Stimulated activated CD4-positive, alpha-beta T cell treated with anti-CD3 and anti-CD28 coated beads, Interleukin-12 subunit alpha, Interleukin-12 subunit beta, amount 100 ng/mL, for 24 hours (primary cell): ENCODE measurements at places on chromosomes 5 and 9.

GRCh38 chr5:149156435-149157083, 15.3 kb downstream of the ABLIM3 start:
- no peak for DNase-seq

GRCh38 chr9:109253637-109254284, 67.1 kb downstream of the EPB41L4B start:
- DNase-seq, result no peak

DNA sequence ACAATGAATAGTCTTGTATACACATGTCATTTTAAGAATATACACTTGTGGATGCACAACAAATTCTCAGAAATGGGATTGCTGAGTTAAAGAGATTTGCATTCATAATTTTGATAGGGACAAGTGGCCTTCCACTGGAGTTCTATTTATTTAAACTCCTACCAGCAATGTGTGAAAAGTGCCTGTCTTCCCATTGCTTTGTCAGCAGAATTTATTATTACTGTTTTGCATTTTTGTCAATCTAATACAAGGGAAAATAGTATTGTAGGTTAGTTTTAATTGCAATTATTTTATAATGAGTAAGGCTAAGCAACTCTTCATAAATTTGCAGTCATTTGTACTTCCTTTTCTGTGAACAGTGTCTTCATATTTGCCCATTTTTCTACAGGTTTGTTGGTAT, 55.0 kb downstream of the C9orf57 start:
- DNase-seq, result no peak

- peak; percentile 96 for DNase-seq
These were observed at the start of gene DNAJC25 for GRCh38 chr9:111631214-111631971. TSS of gene DNAJC25 (plus strand) at chr9:111631334. CDS start at chr9:111631408, 74 bp downstream.

DNA sequence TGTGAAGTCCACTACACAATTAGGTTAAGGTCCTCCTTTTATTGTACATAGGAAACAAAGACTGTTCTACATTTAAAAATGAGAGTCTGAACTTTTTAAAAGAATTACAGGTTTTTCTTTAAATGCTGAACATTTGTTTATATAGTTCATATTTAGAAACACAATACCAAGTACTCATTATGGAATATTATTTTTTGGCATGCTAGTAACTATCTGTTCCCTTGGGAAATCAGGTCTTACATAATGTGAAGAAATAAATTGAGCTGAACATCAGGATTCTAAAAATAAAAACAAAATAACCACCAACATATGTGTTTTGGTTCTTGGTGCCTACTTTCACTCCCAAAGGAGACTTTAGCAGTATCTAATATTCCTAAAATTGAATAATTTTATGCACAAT, 230.5 kb upstream of the IZUMO3 start:
- no peak for DNase-seq

- no peak for DNase-seq
These were observed 51.2 kb upstream of the ROR2 start for GRCh38 chr9:92001244-92001643.

DNA sequence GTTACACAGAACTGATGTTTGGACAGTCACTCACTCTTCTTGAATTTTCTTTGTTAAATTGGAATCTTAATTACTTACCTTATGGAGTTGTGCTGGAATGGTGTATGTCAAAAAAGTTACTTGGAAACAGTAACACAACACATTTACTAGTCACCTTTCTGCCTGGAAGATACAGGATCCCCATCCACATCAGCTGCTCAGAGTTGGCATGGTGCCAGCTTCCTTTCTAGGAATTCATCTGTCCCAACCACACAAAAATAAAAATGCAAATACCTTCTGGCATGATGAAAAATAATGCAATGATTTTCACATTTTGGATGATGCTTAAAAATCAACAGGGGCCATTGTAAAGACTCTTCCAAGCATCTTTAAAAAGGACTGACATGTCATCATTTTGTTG, 341.5 kb downstream of the TMEM38B start:
- DNase-seq, result no peak

- DNase-seq, result no peak
These were observed 116.6 kb downstream of the AOPEP start for GRCh38 chr9:94843134-94843533.

GRCh38 chr9:123821619-123822018, 108.3 kb downstream of the DENND1A start:
- DNase-seq, result no peak

DNA sequence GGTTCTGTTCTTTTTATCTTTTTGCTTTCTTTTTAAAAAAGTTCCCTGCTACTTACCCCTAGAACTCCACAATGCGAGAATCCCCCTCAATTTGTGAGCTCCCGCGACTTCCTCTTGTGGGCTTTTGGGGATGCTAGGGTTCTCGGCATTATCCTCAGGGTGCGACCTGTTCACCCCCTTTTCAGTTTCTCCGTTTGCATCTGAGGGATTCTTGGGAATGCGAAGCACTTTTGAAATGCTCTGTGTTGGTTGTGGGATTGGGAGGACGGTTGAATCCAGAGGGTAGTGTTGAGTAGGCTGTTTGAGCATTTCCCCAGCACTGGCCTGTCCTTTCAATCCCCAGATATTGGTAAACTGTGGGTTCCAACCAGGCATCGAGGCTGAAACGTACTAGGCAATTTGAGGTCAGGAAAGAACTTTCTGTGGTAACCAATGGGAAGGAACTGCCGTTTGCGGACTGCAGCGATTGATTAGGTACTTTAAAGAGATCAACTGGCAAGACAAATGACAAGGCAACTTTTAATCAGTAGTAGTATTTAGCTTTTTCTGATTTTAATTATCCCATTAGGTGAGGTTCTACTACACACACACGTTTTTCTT, 415 bp downstream of the XRCC4 start:
- no peak for DNase-seq

GRCh38 chr9:124438091-124438490, 12.2 kb upstream of the ADGRD2 start:
- DNase-seq, result no peak

- no peak for DNase-seq
These were observed 70.5 kb downstream of the ST8SIA4 start for GRCh38 chr5:100832252-100833230.

DNA sequence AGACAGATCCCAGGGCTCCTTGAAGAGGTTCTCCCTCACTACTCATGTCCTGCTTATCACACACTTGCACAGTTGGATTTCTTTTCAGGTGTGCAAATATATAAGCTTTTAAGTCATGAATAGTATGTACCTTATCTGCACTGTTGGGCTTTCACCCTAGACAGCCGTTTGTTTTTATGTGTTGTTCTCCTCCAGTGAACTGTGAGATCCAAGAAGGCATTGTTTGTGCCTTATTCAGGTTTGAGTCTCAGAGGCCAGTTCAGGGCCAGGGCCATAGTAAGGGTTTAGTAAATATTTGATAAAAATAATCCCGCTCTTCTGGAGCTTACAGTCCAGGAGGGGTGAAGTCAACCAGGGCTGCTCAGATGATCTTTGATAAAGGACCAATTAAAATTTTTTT, 480.0 kb downstream of the TMEM38B start:
- DNase-seq, result no peak

DNA sequence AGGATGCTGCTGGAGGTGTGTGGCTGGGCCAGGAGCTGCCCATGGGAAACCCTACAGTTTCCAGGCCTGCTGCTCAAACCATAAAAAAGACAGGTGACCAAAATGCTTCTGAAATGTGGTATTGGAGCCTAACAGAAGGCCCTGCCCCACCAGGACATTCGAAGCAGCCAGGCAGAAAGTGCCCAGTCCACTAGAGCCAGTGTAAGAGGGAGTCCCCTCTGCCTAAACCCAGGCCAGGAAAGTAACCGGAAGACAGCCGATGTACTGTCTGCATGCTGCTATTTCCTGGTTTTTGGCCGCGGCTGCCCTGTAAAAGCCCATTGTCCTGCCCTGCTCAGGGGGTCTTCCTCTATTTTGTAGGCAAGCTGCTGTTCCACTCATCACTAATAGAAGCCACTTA, 150.7 kb upstream of the IRX2 start:
- DNase-seq, result no peak

- DNase-seq, result no peak
These were observed 37.3 kb upstream of the TRIO start for GRCh38 chr5:14105718-14106410.

GRCh38 chr5:65708145-65708544, 13.8 kb downstream of the SGTB start:
- DNase-seq, result no peak

DNA sequence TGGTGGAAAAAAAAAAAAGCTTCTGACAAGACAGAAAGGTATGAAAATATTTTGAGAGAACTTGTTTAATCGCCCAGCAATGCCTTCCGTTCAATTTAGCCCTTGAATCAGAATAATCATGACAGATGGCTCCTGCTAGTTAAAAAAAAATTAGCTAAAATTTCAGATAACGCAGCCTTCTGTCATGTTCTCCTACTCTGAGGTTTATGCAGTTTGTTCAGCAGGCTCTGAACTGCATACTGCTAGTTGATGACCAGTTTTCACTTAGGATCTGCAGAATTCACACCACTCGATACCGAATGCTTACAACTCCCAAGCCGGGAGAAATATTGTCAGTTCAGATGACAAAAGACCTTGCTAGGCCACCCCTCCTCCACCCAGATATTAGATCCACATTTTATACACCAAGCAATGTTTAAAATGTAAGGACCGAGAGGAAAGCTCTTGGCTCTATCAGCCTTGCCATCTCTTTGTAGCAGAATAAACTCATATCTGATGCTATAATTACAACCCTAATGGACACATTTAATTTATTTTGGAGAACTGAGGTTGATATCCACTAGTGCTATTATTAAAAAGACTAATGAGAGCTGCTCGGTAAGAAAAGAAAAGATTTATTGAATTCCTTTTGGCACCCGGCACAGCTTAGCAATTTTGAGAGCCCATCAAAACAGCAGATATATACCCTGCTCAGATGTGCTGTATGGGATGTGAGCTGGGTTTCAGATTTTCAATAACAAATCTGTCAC, 322.8 kb downstream of the GLIS3 start:
- DNase-seq, result no peak

- DNase-seq, result no peak
These were observed 127.1 kb downstream of the DAB2IP start for GRCh38 chr9:121778252-121779225.

GRCh38 chr5:12794476-12795332, 890.5 kb upstream of the CTNND2 start:
- no peak for DNase-seq

DNA sequence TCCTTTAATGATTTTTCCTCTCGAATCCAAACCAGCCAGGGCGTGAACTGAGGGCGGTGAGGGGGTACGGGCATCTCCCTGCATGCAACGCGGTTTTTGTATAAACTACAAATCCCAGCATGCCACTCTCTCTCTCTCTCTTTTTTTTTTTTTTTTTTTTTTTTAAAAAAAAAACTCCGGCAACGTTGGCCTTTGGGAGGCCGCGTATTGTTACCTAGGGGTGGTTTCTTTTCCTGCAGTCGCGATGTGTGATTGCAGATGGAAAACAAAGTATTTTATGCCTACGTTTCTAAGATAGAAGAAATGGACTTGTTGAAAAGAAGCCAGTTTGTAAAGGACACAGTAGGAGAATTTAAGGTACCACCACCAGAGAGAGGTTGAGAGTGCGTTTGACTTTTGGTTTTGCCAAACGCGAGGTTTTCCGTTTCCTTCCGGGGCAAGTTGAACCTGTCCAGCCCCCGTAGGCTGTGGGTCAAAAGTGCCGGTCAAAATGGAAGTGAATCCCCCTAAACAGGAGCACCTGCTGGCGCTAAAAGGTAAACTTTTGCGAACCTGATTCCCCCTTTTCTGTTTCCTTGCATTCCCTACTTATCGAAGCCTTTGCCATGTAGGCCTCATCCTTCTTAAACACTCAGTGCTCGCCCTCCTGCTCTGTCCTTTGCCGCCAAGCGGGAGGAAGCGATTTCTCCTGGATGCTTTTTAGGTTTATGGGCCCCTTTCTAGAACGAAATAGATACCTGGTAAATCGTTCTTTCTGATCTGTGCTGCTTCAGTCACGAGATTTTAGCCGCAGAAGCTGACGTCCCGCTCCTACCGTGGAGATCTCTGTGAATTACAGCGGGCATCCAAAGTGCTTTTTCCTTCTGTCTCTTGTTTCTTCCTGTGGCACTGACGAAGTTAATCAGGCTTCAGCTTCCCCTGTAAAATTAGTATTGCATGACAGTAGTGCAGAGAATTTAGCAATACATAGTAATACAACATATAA, at the start of the genes SHLD3 and TRAPPC13:
TSS of gene SHLD3 (plus strand) at position 457 of the 985 bp plus-strand sequence. CDS start 4,561 bp downstream, outside the sequence.
TSS of gene TRAPPC13 (plus strand) at position 457 of the 985 bp plus-strand sequence. CDS start at position 491, 34 bp downstream.
- DNase-seq, result peak; percentile 66

DNA sequence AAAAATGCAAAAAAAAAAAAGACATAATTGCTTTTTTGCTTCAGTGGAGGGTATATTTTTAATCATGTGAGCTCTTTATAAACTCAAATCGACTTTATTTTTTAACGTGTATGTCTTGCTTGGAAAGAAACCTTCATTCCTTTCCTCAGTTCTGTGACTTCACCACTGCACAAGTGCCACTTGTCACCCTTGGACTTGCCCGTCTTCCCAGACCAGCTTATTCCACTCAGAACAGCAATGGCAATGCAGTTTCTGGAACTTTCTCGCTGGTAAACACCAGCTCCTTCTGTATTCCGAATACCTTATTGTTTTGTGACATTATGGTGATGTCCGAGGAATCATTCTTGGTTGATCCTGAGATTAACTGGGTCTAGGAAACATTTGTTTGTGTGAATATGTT, 440.5 kb upstream of the ADAMTS16 start:
- no peak for DNase-seq

- DNase-seq, result no peak
These were observed 88.1 kb upstream of the SSBP2 start for GRCh38 chr5:81839034-81839433.

- DNase-seq, result no peak
These were observed 48.2 kb downstream of the TLE4 start for GRCh38 chr9:79619930-79620329.
